ENCODE measurements at places on chromosomes 6 and 20. TPM values are rescaled to one million over a fixed set of nuclear protein-coding genes. Genes with fewer than 3 reads are reported as not detected.

Gene LGSN
- not detected for total RNA-seq

Gene POU5F1
- total RNA-seq: 0.21 TPM

Gene MEI4
- not detected for total RNA-seq

Gene NQO2
- total RNA-seq: 29.4 TPM

Gene ADGB
- not detected for total RNA-seq

Gene RPN2
- 217 TPM for total RNA-seq
